ENCODE measurements at places on chromosomes 1 and 21.

- no peak for DNase-seq
Measured at GRCh38 chr1:229190057-229190575, 80.8 kb upstream of the RAB4A start.

DNA sequence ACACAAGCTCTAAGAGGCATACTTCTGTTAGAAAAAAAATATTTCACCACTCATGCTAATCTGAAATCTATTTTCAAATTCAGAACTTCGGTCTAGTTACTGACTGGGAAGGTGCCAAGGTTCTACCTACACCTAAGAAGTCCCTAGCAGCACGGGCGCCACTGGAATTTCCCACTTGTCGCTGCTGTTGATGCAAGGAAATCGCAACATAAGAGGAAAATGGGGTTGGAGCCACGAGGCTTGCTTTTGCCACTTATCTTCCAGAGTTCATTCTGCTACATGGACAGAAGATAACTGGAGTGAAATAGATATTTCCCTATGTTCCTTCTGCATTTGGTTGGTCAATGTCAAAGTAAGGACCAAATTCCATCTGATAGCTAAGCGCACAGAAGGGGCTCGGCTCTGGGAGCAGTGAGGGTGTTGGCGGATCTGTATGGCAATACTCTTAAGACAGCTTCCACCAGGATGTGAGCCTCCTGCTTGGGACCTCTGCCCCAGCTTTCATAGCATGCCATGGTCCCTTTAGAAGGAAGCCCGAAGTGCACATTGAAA lies 47.2 kb downstream of the RCAN1 start:
- DNase-seq: no peak

GRCh38 chr1:58155418-58156123 lies 391.0 kb downstream of the OMA1 start:
- DNase-seq: peak; percentile 20

- no peak for DNase-seq
Measured at GRCh38 chr21:25636727-25637126, 2.3 kb upstream of the JAM2 start.

- no peak for DNase-seq
Measured at GRCh38 chr1:212461916-212462660, 29.4 kb downstream of the NENF start.

DNA sequence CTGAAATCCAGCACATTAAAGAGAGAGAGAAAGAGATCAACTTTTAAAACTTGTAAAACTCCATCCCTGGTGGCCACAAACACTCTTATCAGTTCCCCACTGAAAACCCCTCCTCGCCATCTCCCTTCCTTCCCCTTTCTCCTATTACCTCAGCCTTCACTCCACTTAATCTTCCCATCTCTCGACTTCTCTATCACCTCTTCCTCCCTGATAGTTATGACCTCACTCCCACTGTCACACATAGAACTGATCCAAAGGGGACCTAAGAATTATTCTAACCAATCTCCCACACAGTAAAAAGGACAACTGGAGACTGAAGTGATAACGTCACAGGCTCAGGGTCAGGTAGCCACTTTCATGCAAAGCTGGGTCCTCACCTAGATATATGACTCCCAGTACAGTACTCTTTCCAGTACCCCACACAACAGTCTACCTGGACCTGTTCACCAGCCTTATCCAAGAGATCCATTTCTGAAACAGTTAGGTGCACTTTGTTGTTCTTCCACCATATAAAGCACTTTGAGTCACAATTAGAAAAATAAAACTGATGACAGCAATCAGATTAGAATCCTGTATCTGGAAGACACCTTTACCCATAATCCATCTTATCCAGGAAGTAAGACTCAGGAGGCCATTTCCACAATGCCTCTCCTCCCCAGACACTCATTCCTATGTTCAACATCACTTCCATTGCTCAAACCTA lies 324.8 kb downstream of the SMYD3 start:
- no peak for DNase-seq

DNA sequence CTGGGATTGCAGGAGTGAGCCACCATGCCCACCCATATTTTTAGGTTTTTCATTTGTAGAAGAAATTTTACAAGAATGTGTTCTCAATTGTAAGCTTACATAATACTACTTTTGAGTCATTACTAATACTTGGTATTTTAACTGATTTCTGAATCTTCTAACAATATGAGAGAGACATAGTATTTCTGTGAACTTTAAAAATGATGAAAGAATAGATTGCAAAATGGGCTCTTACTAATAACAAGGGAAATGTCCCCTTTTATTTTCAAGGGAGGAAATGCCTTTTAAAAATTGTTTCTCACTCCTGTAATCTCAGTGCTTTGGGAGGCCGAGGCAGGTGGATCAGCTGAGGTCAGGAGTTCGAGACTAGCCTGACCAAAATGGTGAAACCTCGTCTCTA lies 5.9 kb downstream of the AGO3 start:
- no peak for DNase-seq

- no peak for DNase-seq
Measured at GRCh38 chr1:46520063-46520911, 30.7 kb downstream of the DMBX1 start.

DNA sequence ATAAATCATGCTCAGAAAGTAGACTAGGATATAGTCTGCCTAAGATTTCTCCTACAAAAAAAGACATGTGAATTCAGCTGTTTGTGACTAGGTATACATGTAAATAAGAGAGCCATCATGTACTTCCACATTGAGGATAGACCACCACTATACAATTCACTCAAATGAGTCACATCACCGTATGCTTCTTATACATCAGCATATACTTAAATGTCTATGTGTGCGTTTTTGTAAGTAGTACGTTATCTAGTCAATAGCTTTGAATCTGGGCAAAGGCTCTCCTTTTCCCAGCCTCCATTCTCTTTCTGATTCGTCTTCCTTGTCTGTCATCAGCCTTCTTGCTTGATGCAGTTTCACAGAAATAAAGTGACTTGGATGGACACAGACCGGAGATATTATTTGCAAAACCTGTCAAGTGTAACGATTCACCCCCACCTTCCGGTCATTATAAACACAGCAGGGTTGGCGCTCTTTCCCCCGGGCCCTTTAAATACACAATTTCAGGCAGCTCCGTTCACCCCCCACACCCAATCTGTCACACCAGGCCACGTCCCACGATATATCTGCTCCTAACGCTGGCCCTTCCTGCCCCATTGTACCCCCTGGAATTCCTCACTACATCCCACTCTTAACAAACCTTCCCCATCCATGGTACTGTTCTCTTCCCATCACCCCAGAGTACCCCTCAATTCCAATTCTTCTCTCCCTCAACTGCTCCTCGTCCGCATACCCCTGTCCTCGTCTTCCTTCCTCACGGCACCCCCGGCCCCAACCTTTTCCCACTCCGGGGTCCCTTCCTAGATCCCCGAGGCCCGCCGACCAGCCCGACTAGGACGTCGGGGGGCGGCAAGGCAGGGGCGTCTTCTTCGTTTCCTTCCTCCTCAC lies 636 bp downstream of the VAMP4 start:
- DNase-seq: peak; percentile 9

DNA sequence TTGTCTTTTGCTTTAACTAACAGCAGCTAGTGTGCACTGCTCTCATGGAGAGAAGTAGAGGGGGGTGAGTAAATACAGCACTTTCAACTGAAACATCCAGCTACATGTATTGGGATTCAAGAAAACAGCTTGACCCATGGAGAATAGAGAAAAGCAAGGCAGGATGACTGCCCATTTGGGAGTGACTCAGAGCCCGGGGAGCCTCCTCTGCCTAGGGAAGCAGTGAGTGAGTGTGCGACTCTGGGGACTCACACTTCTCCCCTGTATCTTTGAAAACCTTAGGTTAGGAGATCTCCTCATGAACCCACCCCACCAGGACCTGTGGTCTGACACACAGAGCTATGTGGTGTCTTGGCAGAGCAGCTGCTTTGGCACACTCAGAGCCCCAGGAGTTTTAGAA lies 82.0 kb upstream of the PTGFR start:
- no peak for DNase-seq

DNA sequence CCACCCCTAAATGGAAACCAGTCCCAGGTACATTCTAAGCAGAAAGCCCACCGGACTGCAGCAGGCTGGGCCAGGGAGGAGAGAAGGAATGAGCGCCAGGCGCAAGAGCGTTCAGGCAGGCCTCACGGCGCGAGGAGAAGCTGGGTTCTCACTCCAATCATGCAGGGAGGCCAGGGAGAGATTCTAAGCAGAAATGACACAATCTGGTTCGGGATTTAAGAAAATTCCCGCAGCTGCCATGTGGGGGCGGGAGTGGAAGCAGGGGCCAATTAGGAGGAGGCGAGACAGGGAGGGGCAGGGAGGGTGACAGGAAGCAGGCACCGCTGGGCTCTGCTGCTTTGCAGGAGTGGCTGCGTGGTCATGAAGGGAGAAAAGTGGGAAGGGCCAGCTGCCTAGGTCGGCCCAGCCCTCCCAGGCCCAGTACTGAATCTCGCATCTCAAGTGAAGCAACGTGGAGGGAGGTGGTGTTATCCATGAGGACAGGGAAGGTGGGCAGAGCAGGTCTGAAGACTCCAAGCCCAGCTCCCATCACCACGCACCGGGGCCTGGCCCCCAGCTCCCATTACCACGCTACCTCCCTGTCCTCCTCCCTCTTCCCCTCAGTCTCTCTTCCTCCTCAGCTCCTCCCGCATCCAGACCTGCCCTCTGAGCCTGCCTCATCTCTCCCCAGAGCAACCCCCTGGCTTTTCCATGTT lies 11.8 kb downstream of the NPHP4 start:
- no peak for DNase-seq

- no peak for DNase-seq
Measured at GRCh38 chr1:181779343-181779742, 282.2 kb downstream of the ZNF648 start.

- no peak for DNase-seq
Measured at GRCh38 chr1:195769461-195769860, 838.8 kb downstream of the KCNT2 start.

DNA sequence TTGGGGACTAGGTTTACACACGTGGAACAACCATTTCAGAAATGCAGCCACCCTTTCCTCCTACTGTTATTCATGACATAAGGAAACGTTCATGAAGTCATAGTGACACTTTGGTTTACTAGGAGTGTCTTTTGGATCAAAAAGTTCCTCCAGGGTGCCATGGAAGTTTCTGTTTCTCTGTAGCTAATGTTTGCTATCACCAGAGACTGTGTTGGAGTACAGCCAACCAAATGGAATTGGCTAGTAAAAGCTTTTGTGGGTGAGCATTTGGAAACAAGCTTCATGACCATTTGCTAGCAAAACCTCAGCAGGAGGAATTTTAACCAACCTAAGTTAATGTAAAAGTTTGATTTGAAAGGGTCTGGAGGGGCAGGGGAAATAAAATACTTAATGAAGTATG lies 43.9 kb upstream of the ADGRL2 start:
- DNase-seq: no peak

DNA sequence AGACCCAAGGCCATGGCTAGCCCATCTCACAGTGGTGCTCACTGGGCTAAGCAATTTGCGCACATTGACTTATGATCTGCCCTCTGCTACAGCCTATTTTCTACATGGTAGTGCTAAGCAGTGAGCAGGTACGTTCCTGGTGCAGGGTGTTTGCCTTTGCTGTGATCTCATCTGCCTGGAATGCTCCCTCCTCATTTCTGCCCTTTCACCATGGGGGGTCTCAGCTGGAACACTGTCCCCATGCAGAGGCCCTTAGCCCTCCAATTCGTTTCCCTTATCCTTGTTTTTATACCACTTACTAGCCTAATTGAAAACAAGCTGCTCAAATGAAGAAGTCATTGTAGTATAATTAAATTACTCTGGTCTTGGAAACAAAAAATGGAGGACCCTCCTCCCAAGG lies 2.0 kb upstream of the B3GALT5 start:
- no peak for DNase-seq

DNA sequence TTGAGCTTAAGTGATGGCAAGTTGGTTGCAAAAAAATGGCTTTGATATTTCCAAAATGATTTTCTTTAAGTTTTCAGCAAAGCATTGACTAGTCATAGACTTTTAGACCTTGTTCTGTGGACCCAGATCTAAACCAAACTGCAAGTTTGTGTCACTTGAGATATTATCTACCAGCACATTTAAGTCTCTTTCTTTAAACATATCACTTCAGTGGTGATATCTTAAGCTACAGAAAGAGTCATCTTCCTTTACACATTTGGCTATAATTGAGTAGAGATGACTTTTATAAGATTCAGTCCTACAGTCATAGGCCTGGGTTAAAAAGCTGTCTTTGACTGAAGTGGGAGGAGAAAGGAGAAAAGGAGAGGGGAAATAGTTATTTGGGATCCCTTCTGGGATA lies 95.2 kb downstream of the RUNX1 start:
- DNase-seq: no peak

- no peak for DNase-seq
Measured at GRCh38 chr1:31478167-31478566, 65.2 kb downstream of the SERINC2 start.

DNA sequence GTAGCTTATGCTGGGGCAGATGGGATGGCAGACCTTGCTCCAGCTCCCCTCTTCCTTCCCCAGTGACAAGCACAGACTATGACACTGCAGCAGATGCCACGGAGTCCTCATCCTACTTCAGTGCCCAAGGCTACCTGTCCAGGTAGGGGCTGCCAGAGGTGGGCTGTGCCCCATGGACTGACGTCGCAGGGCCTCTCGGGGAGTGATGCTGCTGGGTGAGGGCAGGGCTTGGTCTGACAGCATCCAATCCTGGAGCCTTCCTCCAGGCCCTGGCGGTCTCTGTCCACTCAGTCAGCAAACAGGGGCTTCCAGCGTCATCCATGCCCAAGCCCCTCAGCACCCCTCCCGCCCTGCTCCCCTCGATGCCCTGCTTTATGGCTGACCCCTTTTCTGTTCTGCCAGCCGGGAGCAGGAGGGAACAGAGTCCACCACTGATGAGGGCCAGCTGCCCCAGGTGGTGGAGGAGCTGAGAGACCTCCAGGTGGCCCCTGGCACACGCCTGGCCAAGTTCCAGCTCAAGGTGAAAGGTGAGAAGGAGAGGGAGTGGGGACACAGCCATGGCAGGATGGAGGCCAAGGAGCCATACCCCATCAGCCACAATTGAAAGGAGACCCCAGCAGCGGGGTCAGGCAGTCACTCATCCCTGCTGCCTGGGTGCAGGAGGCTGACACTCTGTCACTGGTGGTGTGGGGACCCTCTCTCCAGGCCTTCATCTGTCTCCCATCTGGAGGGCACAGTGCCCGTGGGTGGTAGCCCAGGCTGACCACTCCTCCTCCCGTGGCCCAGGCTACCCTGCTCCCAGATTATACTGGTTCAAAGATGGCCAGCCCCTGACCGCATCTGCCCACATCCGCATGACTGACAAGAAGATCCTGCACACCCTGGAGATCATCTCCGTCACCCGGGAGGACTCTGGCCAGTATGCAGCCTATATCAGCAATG lies 73.6 kb downstream of the TRIM11 start:
- no peak for DNase-seq

DNA sequence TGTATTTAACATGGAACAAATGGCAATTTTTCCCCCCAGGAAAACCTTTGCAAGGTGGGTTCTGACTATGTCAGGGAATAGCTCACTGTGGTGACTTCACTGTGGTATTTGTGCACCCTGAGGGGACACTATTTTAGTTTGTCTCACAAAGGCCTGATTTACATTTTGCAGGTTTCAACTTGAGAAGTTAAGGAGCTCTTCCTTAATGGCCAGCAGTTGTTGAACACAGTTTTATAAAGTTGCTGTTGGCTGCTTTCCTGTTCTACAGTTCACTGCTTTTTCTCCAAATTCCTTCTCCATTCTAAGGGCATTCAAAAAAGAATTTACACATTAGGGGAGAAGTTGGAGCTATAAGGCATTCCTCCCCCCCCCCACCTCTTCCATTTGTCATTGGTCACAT lies 4.6 kb downstream of the LAMC1 start:
- DNase-seq: no peak

Measured in NCI-H774 (cell line).